ENCODE measurements at places on chromosomes 3 and 15. TPM values are rescaled to one million over a fixed set of nuclear protein-coding genes. Genes with fewer than 3 reads are reported as not detected.

The PRR20G gene
- not detected for total RNA-seq

DNA sequence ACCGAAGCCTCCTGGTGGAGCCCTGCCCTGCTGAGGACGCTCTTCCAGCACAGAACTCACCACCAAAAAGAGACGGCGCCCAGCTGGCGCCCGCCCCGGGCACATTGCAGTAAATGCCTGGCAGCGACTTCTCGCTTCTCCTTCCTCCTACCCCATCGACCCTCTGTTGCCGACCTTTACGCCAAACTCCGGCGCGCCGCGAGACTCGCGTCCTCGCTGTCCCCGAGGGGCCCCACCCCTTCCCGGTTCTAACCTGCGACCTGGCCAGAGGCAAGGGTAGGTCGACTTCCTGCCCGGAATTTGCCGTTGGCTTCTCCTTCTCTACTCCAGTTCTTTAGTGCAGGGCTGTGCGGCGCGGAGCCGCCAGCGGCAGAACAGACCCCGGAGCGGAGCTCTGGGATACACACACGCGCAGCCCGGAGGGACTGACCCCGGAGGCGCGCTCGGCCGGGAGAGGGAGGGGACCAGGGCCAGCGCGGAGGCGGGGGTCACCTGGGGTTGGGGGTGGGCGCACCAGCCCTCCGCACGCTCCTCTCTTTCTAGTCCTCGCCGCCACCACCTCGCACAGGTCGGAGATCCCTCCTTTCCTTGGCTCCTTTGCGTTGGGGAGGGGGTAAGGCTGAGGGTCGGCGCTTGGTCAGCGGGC, 226.6 kb upstream of the AZI2 start:
- DNase-seq = no peak

GRCh38 chr3:143644370-143645089, 203.7 kb downstream of the SLC9A9 start:
- DNase-seq = peak; percentile 62

The CTXN2 gene
- 0.05 TPM for total RNA-seq

- no peak for DNase-seq
These were observed 16.7 kb upstream of the SH3GL3 start for GRCh38 chr15:83430441-83430840.
